ENCODE measurements at places on chromosomes 12 and 14.

DNA sequence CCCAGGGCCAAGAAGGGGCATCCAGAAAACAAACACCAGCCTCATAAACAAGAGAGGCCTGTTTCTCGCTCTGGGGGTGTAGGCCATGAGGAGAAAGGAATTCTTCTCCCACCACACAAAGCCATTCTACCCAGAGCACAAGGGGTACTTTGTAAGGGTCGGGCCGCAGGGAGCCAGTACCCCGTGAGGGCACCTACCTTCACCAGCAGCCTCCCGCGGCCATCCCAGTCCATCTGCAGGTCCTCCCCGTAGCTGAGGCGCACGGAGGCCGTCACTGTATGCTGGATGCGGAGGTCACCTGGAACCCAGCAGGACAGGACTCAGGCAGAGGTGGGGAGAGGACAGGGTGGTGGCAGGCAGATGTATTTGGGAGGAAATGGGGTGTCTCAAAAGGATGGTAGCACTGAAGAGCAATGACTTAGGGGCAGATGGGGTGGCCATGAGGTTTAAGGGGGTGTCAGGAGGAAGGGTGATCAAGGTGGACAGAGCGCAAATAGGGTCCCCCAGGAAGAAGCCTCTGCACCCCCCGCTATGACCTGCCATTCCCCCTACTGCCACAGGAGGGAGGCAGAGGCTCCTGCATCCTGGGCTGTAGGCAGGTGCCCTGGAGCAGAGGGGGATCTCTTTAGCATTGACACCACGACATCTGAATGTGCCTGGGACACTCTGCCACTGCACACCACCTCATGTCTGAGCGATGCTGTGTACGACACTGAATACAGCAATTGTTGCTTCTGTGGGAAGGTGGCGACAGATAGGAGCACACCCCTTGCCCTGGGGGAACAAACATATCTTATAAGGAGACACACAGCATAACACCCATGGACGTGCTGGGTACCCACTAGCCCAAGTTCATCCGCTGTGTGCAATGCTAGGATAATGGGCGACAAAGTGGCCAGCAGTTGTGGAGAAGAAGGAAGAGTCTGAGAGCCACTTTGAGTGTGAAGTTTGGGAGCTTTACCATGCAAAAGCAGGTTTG lies 61.4 kb downstream of the VWF start:
- peak; percentile 62 for DNase-seq

- DNase-seq = no peak
These were observed 1364.0 kb downstream of the FSCB start for GRCh38 chr14:43143106-43143505.

GRCh38 chr12:110906516-110906915 lies 13.9 kb downstream of the MYL2 start:
- DNase-seq = no peak

DNA sequence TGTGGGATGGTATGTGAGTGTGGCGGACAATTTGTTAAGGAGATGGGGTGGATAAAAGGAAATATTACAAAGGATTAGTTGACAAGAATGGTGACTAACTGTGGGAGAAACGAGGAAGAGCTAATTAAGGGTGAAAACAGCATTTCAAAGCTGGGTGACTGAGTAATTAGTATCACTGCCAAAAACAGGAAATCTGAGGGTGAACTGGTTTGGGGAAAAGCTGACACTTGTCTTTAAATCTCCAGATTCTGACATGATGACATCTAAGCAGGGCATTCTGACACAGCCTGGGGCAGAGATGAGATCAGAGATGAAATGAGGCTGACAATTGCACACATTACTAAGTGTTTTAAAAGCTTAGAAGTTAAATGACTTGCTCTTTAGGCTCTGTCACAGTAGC lies 42.4 kb upstream of the CCDC175 start:
- no peak for DNase-seq

DNA sequence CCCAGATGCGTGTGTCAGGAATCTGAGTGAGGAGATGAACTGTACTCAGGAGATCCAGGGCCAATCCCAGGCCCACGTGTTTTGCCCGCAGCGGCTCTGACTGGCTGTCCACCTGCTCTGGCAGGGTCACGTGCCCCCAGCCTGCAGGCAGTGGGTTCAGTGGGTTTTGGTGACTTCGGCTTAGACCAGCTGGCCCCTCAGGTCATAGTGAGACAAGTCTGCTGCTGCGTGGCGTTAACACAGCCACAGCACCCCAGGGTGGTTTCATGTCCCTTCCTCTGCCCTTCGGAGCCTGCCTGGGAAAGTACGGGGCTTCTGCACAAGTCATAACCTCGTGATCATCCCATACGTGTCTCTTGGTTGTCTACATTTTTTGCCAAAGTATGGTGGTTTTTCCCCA lies 2.6 kb downstream of the FBRSL1 start:
- DNase-seq = no peak

- DNase-seq = no peak
These were observed 31.1 kb downstream of the SSH1 start for GRCh38 chr12:108826101-108826806.

DNA sequence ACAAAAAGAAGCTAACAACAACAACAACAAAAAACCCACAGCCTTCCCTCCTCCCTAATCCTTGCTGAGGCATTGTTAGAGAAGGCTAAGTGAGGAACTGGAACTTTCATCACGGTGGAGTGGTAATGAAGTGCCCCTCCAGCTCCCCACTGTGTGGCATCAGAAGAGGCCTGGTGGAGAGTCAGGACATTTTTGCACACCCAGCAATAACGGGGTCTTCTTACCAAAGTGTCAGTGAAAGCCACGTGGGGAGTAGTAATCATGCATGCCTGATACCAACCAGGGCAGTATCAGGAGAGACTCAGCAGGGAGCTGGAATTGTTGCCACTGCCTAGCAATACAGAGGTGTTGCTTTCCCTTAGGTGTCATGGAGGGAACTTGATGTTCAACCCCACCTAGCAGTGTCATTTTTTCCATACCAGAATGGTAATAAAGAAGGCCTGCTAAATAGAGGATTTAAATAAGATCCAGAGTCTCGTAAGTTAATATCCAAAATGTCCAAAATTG lies 299.7 kb upstream of the RGS6 start:
- no peak for DNase-seq

DNA sequence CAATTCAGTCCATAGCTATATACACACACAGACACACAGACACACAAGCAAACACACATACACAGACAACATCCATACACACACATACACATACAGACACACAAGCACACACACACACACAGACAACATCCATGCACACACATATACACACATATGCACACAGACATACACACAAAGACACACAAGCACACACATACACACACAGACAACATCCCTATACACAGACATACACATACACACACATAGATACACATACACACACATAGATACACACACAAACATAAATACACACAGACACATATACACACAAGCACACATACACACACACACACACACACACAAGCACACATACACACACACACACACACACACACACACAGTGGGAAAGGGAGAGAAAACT lies 254.8 kb downstream of the VRK1 start:
- DNase-seq = no peak

DNA sequence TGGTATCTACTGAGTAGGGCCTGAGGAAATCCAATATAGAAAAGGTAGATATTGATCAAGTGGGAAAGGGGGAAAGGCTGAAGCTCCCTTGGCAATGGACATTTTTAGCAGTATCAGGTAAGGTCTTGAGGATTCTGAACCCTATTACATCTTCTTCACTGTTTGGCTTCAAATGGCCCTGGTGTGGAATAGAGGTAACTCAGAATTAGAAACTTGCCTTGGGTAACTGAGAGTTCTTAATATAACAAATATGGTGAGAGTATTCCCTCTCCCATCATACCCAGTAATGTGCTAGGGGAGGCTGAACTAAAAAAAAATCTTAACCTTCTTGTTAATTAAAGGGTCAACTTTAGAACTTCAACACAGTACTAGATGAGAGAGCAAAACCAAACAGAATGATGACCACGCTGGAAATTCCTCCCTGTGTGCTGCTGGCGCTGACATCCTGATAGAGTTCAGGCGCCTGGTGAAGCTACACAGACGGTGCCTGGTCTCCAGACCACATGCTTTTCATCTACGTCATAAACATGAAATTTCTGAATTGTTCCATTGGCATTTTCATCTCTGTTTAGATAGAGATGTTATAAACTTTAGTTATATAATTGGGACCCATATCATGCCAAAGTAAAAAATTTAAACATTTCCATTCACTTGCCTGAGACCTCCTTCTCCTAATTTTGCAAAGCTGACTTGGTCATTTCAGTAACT lies 128.3 kb downstream of the AKAP6 start:
- no peak for DNase-seq

DNA sequence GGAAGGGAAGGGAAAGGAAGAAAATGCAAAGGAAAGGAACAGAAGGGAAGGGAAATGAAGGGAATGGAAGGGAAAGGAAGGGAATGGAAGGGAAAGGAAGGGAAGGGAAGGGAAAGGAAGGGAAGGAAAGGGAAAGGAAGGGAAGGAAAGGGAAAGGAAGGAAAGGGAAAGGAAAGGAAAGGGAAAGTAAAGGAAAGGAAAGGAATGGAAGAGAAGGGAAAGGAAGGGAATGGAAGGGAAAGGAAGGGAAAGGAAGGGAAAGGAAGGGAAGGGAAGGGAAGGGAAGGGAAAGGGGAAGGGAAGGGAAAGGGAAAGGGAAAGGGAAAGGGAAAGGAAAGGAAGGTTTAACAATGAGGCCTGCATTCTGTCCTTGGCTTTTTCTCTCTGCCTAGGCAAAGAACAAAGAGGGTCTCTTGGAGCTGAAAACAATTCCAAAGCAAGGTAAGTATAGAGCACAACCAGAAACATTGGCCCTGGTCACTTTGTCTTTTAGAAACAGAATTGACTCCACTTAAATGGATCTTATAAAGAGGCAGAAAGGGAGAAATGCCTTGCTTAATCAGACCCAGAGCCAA lies 525.9 kb upstream of the TMPO start:
- DNase-seq = no peak

- no peak for DNase-seq
These were observed 3.5 kb upstream of the OSBPL8 start for GRCh38 chr12:76563061-76563460.

DNA sequence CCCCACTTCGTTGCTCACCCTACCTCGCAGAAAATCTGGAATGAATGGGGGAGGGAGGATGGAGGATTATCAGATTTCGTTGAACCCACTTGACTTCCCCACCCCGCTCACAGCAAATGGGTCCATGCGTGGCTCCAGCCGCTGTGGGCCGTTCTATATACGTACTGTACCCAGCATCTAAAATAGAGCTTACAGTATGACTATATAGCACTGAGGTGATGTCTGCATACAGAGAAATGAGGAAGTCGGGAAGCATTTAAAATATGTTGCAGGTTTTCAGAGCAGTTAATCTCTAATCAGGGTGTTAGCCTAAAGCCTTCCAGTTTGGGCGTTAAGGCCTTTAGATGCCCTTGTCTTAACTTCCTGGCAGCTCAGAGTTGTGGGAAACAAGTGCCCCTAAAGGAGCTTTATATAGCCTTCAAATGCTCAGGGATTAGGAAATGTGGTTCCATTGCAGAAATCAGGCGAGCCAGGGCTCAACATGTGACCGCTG lies 1.4 kb downstream of the BICDL1 start:
- DNase-seq = peak; percentile 31

DNA sequence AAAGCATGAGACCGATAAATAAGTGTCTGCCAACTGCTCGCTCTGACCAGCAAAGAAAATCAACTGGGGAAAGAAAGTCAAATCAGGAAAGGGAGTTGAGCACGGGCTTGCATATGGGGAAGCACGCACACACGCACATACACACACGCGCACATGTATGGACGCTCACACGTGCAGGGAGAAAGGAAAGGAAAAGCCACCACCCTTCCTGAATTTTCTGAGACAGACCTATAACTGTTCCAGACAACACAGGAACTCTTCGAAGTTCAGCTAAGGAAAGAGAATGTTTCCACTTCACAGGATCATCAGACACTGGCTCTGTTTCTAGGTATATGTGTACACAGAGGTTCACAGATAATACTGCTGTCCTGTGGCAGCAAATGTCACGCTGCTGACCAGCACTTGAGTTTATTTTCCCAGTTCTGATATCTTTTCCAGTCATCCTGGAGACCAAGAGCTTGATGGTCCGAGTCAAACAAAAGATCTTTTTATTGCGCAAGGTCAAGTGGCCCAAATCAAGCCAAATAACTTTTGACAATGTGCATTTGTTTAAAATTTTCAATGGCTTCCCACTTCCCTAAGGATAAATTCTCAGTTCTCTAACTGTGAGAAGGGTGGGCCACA lies 82.1 kb upstream of the TMCC3 start:
- no peak for DNase-seq

- DNase-seq = no peak
These were observed 9.2 kb upstream of the LBHD2 start for GRCh38 chr14:103074729-103075367.

GRCh38 chr12:76310110-76310509 lies 38.1 kb downstream of the BBS10 start:
- no peak for DNase-seq

DNA sequence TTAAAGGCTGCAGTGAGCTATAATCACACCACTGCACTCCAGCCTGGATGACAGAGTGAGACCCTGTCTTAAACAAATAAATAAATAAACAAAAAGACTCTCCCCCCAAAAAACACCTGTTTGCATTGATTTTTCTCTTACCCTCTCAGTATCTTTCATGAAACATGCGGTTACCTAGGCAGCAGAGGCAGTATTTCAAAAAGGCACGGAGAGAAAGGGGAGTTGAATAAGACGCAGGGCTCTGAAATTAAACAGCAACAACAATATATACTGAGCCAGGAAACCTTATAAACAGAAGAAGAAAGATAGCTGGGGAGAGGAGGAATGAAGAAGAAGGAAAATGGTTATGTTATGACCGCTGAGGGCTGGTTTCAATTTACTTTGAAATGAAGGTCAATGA lies 277.6 kb downstream of the BTG1 start:
- no peak for DNase-seq

DNA sequence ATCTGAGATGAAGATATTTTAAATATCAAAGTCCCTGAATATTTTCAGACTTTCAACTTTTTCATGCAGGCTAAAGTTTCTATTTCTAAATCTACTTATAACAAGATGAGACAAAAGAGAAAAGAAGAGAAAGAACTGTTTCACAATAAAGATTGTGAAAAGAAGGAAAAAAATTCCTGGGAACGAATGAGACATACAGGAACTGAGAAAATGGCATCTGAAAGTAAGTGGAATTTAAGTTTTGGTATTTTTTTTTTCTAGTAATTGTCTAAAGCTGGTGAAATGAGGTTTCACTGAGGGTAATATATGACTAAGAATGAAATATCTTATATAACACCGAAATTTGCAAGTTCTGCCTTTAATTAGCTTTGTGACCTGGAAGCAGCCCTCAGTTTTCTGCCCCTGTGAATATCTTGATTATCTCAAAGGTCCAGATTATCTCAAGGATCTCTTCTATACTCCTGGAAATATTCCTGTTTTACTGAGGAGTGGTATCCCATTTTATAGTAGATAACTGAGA lies 55.7 kb upstream of the PRPF39 start:
- no peak for DNase-seq

GRCh38 chr14:54332490-54332889 lies 64.3 kb upstream of the CDKN3 start:
- DNase-seq = no peak

GRCh38 chr14:99156814-99157213 lies 115.2 kb downstream of the BCL11B start:
- no peak for DNase-seq

- no peak for DNase-seq
These were observed 78.8 kb upstream of the PIWIL1 start for GRCh38 chr12:130258863-130259262.

GRCh38 chr12:113855998-113856397 lies 110.1 kb downstream of the RBM19 start:
- DNase-seq = no peak

All from stimulated activated CD4-positive, alpha-beta T cell treated with anti-CD3 and anti-CD28 coated beads, Interleukin-4, amount 100 ng/mL, for 24 hours (primary cell).